Posterior cingulate gyrus (tissue), 11 donors: ENCODE measurements at places on chromosomes 4 and X.

DNA sequence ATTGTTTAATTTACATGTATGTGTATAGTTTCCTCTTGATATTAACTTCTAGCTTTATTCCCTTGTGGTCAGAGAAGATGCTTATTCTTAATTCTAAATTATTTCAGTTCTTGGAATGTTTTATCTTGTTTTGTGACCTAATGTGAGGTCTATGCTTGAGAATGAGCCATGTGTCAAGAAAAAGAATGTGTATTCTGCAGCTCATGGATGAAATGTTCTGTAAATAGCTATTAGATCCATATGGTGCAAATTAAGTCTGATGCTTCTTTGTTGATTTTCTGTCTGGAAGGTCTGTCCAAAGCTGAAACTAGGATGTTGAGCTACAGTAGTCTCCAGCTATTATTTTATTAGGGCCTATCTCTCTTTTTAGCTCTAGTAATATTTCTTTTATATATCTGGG, 187.3 kb upstream of the RASGEF1B start:
- no peak for DNase-seq

- DNase-seq: no peak
Observed at GRCh38 chr4:81432825-81433224, 38.9 kb downstream of the RASGEF1B start.

DNA sequence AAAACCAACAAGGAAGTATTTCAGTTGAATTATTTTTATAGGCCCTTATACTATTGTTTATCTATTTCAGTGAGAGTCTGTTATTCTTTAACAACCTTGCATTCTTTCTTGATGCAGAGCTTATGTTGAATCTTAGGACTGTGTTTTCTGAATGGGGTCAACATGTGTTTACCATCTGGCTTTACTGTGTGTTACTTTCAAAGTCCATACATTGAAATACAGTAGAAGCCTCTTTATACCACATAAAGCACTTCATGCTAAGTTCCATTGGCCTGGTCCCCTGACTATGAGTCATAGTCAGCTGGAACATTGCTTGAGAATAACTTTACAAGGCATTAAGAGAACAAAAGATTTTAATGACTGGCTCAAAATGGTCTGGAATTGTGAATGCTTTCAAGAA, 152.6 kb downstream of the GASK1B start:
- no peak for DNase-seq

- no peak for DNase-seq
Observed at GRCh38 chr4:120286813-120287212, 220.2 kb upstream of the MAD2L1 start.

- no peak for DNase-seq
Observed at GRCh38 chr4:141131723-141132071, 1.6 kb downstream of the RNF150 start.

GRCh38 chr4:24934311-24934710, 21.5 kb upstream of the CCDC149 start:
- no peak for DNase-seq

DNA sequence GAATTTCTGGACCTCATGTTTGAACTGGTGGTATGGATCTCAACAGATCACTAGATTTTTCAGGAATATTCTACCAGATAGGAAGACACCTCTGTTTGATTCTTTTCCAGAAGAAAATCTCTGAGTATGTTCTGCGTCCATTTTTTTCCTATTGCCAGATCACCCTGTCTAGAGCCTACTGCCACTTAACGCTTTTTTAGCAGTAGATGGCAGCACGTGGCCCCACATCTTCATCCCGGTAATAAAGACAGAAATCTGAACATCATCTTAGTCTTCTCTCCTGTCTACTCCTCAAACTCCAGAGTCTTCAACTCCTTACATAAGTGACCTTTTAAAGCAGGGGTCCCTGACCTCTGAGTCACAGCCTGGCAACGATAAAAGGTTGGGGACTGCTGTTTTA, 184.7 kb downstream of the TMA16 start:
- no peak for DNase-seq

- DNase-seq: no peak
Observed at GRCh38 chr4:102825261-102826091, 1.9 kb downstream of the UBE2D3 start.

GRCh38 chr4:145782756-145783155, 102.8 kb downstream of the C4orf51 start:
- DNase-seq: no peak

GRCh38 chr4:140044337-140044902, 109.6 kb downstream of the MAML3 start:
- no peak for DNase-seq

DNA sequence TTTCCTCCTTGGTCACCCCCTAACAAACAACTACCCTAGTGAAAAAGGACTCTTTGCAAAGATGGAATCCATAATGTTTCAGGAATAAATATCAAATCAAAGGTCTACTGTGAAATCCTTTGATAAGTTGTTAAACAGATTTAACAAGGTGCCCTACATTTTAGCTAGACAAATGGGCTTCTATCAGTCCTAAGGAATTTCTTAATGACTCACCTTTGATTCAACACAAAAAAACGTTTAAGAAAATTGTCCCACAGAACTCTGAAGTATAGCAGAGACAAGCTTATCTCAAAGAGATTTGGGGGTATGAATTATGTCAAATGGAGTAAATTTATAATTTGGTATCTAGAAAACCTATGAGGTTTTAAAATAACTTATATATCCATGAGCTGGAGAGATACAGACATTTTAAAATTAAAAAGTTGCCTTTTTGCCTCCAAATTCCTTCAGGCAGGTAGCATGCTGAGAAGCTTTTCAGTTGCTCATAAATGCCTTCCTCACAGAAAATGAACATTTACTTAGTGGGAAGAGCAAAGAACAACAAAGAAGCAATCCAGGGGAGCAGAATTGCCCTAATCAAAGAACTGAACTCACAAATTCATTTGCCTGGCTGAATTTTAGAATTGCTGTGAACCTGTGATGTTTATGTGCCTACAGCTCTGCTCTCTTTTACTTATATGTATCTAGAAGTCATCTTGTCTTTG, 649.3 kb downstream of the STPG2 start:
- no peak for DNase-seq

DNA sequence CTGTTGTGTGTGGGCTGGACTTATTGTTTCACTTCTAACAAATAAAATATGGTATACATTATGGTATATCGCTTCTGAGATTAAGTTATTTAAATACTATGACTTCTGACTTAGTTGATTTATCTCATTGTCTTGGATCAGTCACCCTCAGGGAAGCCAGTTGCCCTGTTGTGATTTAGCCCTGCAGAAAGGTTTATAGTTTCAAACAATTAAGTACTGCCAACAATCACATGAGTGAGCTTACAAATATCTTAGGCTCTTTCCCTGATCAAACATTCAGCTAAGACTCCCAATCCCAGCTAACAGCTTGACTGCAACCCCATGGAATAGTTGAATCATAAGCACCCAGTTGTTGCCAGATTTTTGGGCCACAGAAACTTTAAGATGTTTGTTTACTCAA, 85.4 kb downstream of the MAGEC1 start:
- DNase-seq: no peak

GRCh38 chr4:1090465-1091440, 22.6 kb downstream of the RNF212 start:
- DNase-seq: no peak

GRCh38 chr4:54227256-54228055, 1.6 kb upstream of the PDGFRA start:
- DNase-seq: no peak

DNA sequence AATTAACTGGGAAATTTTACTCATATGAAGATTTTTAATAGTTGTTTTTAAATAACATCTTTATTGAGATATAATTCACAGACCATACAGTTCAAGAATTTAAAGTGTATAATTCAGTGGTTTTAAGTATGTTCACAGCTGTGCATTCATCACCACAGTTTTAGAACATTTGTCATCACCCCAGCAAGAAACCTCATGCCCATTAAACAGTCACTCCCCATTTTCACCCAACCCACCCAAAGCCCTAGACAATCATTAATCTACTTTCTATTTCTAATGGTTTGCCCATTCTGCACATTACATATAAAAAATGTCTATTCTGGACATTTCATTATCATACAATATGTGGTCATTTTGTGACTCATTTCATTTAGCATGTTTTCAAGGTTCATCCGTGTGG, 2.8 kb downstream of the UPRT start:
- no peak for DNase-seq

DNA sequence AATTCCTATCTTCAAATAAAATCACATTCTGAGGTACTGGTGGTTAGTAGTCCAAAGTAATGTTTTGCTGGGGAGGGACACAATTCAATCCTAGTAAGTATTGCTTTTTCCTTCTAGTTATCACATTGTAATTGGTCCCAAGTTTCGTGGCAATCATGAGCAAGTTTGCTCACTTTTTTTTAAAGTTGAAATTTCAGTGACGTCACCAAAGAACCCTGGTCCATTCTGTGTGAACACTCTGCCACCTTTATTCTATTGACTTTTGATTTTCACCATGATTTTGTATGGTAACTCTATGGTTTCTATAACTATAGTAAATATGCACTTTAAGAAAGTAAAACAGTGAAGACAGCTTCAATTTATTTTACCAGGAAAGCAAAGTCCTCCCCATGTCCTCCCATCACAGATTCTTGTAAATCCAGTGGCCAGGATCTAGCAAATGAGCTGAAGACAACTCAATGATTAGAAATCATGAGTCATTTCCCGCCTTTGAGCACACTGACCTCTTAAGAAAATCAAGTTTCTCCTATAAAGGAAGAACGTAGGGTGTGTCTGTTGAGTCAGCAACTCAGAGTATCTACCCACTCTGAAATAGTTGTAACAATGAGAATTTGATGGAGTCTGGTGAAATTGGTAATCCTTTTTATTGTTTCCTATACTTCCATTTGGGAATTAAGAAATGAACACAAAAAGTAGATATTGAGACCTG, 1306.6 kb upstream of the PABPC4L start:
- DNase-seq: no peak
